ENCODE measurements at places on chromosomes 5 and 9.
A peak's percentile ranks its signal among the peaks of the same experiment; 100 is the strongest.

GRCh38 chr9:10562581-10563343, 50.0 kb downstream of the PTPRD start:
- no peak for DNase-seq

GRCh38 chr9:20353524-20353923, 268.8 kb downstream of the MLLT3 start:
- DNase-seq, result no peak

- DNase-seq, result no peak
These were observed 22.3 kb downstream of the NDUFS6 start for GRCh38 chr5:1823381-1824034.

GRCh38 chr9:13719446-13719845, 440.0 kb upstream of the MPDZ start:
- DNase-seq, result no peak

GRCh38 chr9:113872485-113873143, 3.5 kb upstream of the ZNF618 start:
- DNase-seq, result no peak

DNA sequence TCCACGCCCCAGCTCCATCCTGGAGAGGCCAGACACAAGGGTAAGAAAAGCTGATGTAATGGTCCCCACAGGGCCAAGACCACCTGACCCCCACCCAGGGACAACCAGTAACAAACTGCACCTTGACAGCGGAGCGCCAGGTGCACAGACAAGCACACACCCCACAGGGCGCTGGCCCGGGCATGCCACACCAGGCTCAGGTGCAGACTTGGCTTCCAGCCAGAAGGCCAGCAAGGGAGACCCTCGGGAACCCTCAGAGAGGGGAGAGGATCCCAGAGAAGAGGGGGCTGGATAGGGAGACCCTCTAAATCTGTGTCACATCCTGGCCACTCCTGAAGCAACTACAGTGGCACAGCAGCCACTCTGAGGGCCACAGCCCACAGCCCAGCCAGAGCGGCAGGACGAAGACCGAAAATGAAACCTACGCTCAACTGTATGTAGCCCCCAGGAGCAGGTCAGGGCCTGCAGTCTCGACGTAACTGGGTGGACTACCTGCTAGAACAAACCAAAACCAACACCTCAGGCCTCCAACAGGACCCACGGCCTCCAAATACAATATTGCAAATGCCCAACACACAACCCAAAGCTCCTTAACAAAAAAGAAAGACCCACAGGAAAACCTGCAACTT, 18.5 kb downstream of the CAMSAP1 start:
- DNase-seq, result no peak

- DNase-seq, result no peak
These were observed 85.1 kb downstream of the SLC24A2 start for GRCh38 chr9:19703702-19704101.

DNA sequence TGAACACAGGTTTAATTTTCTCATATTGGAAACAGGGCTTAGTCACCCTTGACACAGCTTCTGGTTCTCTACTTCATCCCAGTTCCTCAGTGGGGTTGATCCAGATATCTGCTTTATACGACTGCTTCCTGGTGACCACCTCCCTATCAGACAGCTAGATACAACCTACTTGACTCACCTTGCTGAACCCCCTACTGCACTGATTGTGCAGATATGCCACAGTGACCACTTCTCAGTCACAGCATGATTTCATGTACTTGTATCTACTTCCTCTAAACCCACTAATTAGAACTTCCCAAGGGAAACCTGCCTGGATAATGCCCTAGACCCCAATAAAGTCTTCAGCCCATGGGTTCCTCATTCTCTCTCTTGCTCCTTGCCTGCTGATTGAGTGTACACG, 18.4 kb upstream of the RFK start:
- DNase-seq, result no peak

DNA sequence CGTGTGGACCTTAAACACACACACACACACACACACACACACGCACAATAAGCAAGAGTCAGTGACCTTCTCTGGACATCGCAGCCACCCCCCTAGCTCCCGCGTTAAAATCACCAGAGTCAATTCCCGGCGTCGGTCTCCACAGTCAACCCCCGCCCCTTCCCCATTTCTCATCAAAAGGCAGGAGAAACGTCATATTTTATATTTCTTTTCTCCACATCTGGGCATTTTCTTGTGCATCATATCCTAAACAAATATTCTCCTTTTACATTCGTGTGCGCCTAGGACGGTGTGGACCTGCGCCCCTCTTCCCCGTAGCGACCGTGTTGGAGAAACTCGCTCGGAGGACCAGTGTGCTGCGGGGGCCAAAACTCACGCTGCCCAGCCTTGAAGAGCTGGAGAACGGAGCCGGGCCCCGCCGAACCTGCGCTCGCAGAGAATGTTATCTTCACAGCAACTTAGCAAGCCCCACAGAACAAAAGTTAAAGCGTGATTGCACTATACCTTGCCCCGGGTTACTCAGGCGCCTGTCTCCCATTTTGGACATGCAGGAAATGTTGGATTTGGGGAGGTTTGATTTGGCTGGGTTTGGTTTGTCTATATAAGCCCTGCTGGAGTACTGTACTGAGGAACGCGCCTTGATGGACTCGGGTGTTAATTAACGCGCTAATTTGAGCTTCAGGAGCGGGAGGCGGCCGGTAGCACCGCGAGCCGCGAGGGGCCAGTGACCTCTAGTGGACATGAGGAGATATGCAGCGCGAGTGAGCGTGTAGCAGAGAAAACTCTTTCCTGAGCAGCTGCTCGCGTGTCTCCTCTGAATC, 192.4 kb downstream of the MEF2C start:
- peak; percentile 90 for DNase-seq

DNA sequence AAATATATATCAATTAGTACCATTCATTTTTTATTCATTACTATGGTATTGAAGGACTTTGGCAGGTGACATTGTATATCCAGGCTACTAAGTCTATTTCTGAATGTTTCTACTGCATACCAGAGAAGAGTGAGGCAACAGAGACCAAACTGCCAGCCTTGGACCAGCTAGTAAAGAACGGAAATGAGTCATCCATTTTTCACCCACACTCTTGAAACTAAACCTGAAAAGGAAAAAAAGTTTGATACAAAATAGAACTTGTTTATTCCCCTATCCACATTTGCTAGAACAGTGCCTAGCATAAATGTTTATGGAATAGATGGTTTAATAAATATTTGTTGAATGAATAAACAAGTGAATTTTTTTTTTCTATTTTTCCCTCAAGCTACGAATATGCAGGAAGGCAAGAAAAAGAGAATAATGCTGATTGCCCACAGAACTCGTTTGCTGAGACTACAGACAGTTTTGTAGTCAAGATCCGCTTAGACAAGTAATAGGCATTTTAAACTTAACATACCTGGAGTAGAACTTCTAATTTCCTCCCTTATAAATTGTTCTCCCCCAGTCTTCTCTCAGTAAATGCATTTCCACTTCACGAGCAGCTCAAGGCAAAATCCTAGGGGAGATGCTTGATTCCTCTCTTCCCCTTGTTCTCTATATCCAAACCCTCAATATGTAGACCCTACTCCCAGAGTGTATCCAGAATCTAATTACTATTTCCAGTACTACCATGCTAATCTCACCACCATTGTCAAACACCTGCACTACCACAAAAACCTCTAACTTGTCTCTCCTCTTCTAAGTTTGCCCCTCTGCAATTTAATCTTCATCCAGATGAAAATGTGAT, 146.2 kb upstream of the RASA1 start:
- no peak for DNase-seq

GRCh38 chr5:141529002-141529401, 40.1 kb downstream of the PCDHGC5 start:
- DNase-seq, result no peak

DNA sequence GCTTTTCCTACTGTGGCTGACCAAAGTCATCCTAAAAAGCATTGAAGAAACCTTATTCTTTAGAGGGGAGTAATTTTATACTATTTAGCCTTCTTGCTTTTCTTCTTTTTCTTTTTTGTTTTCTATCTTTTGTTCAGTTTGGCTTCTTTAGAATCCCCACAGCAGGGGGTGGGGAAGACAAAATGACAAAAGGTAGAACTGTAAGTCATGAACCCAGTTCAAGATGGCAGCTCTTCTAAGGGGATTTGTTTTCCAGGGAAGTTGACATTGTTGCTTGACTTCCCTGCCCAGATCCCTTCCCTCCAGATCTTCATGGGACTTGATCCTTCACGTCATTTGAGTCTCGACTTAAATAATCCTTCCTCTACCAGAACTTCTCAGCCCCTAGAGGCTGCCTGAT, 692.4 kb upstream of the DMAC1 start:
- DNase-seq, result no peak

- DNase-seq, result no peak
These were observed 64.6 kb downstream of the CAST start for GRCh38 chr5:96726802-96727201.

GRCh38 chr5:36629729-36630128, 23.3 kb downstream of the SLC1A3 start:
- no peak for DNase-seq

DNA sequence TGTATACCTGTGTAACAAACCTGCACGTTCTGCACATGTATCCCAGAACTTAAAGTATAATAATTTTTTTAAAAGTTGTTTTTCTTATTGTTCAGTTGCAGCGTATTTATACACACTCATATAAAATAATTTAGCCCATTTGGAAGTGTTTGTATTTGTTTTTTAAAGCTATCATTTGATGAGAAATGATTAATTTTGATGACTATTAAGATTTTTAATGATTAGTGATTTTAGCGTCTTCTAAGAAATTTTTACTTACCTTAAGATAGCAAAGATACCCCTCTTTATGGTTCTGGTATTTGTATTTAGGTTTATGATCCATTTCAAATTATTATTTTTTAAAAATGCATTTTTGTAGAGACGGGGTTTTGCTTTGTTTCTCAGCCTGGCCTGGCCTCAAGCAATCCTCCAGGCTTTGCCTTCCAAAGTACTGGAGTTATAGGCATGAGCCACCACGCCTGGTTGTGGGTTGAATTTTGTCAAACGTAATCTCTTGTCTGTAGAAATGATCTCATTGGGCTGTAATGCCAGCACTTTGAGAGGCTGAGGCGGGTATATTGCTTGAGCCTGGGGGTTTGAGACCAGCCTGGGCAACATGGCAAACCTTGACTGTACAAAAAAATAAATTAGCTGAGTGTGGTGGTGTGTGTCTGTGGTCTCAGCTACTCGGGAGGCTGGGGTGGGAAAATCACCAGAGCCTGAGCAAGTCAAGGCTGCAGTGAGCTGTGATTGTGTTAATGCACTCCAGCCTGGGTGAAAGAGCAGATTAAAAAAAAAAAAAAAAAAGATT, 26.9 kb downstream of the CSNK1G3 start:
- DNase-seq, result no peak

All from putamen (tissue), 1 donor.